ENCODE measurements at places on chromosomes 3 and 15.

DNA sequence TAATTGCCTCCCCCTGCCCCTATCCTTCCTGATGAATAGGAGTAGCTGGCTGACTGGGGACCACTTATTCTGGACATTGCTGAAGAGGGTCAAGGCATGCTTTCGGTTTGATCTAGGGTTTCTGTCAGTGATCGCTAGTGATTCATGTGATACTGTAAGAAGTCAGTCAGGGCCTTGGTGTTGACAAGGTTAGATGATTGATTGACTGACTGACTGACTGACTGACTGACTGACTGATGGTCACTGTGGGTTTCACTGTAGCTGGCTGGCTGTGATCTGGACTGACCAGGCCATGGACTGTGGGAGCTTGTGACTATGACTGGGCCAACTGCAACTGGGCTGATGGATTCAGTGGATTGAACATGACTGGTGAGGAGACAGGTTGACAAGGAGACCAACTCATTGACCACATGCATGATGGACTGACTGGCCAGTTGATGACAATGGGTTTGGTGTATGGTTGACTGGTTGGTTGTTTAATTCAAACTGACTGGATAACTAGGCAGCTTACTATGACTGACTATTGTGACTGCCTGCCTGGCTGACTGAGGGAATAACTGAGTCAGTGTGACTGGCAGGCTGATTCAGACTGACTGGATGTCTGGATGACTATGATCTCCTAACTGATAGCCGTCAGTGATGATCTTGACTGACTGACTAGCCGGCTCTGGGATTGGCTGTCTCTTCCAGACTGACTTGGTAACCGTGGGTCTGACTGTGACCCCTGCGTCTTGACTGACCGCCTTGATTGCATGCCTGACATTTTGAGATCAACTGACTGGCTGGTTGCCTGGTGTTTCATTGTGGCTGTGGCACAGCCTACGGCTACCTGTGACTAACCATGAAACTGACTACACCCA, 509.9 kb downstream of the SHQ1 start:
- no peak for DNase-seq

DNA sequence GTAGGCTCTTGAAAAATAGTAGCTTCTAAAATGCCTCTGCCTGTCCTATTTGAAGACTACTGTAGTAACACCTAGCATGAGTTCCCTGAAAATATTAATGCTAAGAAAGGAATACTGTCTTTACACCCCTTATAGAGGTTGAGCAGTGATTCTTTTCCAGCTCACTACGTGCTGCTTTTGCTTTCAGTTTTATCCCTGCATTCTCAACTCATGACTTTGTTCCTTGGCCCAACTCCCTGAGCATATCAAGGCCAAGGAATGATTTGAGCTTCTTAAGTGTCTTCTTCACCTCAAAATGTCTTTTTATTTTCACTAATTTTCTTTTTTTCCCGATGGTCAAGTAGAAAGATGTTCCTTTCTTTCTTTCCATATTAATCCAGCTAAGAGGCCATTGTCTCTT, 16.5 kb upstream of the P2RY13 start:
- no peak for DNase-seq

DNA sequence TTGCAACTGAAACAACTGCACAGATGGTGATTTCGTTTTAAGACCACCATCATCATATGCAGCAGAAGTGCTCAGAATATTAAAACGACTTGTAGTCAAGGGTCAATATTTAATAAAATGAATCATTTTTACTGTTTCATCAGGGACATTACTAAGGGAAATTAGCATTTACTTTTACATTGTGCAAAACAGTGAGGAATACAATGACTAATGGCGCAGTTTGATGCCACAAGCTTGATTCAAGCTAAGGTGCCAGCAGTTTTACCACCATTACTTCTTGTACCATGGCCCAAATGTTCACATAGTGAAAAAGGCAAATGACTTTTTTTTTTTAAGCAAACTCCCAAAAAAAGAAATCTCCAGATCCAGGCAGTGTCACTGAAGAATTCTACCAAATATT, 277.4 kb upstream of the CHRNA7 start:
- DNase-seq, result no peak

- DNase-seq, result no peak
Observed at GRCh38 chr15:74843891-74844299, 939 bp upstream of the ULK3 start.

DNA sequence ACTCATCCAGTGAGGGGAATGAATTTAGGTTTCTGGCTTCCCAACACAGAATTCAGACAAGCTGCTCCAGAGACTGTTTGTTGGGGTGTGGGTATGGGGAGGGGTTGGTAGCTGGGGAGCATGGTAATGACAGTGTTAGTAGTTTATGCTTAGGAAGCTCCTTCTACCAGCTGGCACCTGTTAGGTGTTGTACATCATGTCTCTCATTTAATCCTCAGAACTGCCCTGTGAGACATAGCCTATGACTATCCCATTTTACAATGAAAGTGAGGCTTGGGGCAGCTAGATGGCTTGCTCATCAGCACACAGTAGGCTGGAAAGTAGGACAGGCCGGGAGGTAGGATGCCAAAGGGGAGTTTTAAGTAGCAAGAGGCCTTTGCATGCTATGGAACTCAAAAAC, 2.5 kb downstream of the EIF4E3 start:
- DNase-seq, result no peak
